ENCODE measurements at places on chromosomes 16 and 17.

- no peak for DNase-seq
These were observed 232.8 kb downstream of the CCDC182 start for GRCh38 chr17:57512258-57512657.

- no peak for DNase-seq
These were observed 87.2 kb upstream of the IRX3 start for GRCh38 chr16:54373534-54374520.

- no peak for DNase-seq
These were observed 8.6 kb downstream of the RPGRIP1L start for GRCh38 chr16:53695070-53695469.

DNA sequence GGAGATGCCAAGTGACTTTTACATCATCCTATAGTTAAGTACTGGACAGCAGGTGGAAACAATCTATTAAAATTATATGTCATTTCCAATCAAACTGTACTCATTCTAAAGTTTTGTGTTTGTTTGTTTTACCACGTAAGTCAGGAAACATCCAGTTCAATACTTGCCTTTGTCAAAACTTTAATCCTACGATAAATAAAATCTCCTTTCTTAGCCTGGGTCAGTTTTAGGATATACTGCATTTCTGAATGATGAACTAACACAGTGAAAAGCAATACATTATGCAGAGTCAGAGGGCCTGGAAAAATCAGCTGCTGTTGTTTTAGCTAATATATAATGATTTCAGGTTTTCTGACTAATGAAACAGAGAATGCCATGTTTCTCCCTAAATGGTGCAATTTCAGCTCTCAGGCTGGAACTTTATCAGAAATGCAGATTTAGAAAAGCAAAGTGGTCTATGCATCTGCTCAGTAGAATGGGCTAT lies 756.4 kb downstream of the CDH11 start:
- DNase-seq, result no peak

GRCh38 chr16:88778271-88778525 lies 6.8 kb downstream of the PIEZO1 start:
- DNase-seq, result no peak

DNA sequence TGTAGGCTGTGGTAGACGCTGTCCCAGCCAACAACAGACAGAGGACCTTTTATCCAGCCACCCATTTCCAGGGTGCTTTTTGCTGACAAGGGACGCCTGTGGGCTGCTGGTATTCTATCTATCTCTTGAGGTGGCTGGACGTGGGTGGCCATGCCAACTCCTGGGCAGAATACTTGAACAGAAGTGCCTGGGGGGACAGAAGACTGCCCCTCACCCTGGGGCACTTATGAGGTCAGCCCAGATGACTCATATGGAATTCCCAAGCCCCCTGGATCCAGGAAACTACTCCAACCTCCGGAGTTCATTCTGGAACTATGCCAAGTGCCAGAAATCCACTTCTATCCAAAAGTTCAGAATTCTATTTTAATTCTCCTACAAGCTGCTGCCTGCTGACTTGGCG lies 61.3 kb downstream of the CDRT4 start:
- DNase-seq, result no peak

DNA sequence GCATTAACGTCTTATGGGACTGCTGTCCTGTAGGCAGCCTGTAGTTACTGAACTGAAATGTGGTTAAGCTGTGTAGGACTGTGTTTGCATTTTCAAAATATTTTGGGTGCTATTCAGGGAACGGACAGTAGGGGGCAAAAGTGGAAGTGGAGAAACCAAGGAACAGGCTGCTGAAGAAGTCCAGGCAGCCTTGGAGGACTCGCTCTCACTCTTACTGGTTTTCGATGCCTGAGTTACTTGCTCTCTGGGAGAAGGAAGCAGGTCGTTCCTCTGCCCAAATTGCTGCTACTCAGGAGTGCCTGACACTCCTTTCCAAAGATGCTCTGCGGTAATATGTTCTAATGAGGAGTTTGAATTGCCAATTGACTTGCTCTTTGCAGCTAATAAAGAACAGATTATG lies 64.5 kb upstream of the RBFOX1 start:
- DNase-seq, result no peak

DNA sequence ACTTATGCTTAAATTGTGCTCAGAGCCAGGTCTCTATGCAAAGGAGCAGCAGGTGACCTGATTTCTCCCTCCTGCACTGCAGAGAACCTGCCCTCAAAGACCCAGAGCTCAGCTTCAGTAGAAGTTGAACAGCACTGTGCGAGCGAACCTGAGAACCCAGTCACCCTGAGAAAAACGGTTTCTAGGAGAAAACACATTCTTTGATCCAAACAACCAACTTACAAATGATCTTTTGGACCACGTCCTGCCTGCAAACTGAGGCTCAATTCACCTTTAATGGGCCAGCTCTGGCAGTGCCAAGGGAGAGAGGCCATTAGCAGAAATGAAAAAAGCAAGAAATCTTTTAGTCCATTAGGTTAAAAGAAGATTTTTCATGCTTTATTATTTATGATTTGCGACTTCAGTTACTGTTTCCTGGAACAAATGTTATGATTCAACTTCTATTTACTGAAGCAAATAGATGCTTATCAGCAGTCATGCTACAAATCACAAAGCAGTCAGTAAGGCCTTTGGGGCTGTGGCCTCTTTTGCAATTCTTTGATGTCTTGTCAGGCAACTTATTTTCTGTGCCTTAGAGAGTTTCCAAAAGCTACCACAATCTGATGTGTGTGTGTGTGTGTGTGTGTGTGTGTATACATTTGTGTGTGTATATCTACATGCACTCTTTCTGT lies 65.7 kb upstream of the LRRC37A3 start:
- no peak for DNase-seq

- no peak for DNase-seq
These were observed 66.1 kb upstream of the SEC14L1 start for GRCh38 chr17:77074681-77075080.

GRCh38 chr17:79849953-79850352 lies 10.7 kb upstream of the CBX4 start:
- DNase-seq, result no peak

DNA sequence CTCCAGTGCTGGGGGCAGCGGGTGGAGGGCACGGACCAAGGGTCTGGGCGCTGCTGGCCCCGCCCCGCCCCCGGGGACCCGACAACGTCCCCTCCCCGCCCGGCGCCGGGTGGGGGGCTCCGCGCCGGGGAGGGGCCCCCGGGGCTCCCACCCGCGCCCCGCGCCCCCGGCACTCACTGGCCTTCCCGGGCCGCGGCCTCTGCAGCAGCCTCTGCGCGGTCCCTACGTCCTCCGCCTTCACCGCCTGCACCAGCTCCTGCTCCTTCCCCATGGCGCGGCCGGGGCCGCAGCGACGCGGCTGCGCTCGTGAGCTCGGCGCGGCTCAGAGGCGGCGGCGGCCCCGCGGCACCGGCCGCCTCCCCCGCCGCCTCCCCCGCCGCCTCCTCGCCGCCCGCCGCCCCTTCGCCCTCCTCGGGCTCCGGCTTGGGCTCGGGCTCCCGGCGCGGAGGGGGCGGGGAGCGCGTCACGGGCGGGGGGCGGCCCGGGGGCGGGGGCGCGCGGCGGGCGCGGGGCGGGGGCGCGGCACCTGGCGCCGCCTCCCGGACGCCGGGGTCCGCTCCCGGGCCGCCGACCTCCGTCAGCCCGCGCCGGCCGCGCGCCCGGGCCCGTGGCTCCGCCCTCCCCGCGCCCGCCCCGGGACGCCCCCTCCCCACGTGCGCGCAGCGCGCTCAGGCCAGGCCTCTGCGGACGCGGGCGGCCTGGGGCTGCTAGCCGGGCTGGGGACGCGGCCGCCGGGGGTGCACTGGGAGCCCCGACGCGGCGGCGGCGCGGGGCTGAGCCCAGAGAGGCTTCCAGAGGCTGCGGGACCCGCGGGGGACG lies at the start of gene CASKIN1:
CASKIN1 (minus strand) TSS at position 444 of the 819 bp plus-strand sequence; CDS start at position 271, 173 bp downstream.
- DNase-seq, result no peak

DNA sequence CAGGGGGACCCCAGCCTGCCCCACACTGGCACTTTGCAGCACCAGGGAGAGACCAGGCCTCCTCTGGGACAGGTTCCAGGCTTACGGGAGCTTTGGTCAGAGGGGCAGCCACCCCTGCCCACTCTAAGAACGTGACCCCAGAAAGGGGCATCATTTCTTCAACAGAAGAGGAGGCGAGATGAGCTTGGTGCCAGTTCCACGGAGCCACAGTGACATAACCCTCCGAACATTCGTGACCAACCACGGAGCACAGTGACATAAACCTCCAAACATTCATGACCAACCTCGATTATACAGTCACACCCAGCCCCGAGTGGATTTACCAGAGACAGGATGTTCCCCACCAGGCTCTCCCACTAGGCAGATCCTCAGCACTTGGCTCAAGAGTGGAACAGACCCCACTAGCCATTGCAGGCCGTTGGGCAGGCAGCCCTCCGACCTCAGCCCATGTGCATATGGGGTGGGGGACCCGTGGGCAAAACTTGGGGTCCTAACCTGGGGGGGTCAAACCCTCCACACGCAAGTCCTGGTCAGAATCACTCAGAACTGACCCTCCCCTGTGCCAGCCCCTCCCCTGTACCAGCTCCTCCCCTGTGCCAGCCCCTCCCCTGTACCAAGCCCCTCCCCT lies 112.9 kb downstream of the METRNL start:
- DNase-seq, result no peak

DNA sequence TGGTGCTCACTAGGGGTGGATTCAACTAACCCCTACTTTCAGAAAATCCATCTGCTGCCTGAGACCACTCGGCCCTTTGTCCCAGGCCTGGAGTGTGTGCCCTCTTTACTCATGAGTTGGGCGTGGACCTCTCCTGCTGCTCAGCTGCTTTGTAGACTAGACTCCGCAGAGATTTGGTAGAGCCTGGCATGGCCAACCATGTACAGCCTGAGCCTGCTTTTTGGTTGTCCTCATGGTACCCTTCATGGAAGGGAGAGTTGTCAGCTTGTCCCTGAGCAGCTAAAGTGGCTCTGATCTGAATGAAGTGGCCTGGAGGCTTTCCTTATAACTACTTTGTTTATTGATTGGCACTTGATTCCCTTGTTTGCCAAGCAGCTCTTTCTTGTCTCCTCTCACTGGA lies 1.5 kb downstream of the EDC4 start:
- no peak for DNase-seq

- no peak for DNase-seq
These were observed 308.7 kb upstream of the TNRC6C start for GRCh38 chr17:77649717-77650211.

- DNase-seq, result no peak
These were observed 405.5 kb downstream of the CPPED1 start for GRCh38 chr16:12398029-12398682.

DNA sequence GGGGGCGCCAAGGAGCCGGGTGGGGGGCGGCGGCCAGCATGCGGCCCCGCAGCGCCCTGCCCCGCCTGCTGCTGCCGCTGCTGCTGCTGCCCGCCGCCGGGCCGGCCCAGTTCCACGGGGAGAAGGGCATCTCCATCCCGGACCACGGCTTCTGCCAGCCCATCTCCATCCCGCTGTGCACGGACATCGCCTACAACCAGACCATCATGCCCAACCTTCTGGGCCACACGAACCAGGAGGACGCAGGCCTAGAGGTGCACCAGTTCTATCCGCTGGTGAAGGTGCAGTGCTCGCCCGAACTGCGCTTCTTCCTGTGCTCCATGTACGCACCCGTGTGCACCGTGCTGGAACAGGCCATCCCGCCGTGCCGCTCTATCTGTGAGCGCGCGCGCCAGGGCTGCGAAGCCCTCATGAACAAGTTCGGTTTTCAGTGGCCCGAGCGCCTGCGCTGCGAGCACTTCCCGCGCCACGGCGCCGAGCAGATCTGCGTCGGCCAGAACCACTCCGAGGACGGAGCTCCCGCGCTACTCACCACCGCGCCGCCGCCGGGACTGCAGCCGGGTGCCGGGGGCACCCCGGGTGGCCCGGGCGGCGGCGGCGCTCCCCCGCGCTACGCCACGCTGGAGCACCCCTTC lies 484 bp downstream of the FZD2 start:
- no peak for DNase-seq

DNA sequence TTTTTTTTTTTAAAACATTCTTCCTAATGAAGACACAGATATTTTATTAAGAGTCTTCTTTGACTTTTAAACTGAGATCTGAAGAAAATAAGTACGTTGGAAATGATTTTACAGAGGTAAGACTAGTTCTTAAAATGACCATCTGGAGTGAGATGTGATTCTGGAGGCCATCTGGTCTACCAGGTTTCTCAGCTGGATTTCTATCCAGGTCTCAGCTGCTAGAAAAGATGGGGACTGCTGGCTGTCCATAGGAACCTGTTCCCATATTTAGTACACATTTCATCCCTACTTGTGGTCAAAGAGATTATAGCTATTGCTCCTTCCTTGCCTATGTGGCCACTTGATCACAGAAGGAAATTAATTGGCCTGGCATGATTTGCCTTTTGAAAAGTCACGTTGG lies 12.2 kb downstream of the PMFBP1 start:
- no peak for DNase-seq

DNA sequence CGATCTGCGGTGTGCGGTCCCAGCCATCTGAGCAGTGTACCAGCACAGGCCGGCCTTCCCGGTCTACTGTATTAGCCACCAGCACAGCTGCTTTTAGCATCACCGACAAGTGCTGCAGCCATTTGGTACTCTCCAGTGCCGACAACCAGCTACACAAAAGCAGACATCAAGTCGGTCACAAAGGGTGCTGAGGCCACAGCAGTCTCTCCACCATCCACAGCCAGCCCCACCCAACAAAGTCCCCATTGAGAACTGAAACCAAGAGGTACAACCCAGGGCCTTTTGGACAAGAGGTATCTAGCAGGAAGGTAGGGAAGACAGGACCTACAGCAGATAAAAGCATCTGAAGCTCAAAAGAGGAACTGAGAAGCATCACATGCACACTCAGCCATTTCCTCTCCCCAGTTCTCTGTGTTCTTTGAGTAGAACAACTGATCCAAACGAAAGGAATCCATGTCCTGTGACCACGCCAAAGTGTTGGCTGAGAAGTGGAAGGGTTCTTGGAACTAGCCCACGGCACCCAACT lies 9.5 kb downstream of the MTMR4 start:
- no peak for DNase-seq

DNA sequence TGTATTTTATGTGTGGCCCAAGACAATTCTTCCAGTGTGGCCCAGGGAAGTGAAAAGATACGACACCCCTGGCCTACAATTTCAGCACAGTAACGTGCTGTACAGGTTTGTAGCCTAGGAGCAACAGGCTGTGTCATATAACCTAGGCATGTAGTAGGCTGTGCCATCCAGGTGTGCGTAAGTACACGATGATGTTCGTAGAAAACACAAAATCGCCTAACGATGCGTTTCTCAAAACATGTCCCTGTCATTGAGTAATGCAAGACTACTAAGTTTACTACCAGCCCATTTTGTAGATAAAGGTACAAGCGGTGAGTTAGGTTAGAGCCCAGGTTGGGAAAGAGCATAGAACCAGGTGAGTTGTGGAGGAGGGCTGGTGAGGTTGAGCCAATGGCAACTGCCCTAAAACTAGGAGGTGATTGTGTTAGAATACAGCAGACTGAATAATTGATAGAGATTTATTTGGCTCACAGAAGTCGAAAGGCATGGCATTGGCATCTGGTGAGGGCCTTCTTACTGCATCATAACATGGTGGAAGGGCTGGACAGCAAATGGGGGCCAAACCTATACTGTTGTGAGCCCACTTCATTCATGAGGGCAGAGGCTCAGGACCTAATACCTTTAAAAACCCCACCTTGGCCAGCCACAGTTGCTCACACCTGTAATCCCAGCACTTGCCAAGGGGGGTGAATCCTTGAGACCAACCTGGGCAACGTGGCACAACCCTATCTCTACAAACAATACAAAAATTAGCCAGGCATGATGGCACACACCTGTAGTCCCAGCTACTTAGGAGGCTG lies 4.2 kb downstream of the EIF1 start:
- no peak for DNase-seq
